A172 (cell line): ENCODE measurements at places on chromosomes 2 and 18.

DNA sequence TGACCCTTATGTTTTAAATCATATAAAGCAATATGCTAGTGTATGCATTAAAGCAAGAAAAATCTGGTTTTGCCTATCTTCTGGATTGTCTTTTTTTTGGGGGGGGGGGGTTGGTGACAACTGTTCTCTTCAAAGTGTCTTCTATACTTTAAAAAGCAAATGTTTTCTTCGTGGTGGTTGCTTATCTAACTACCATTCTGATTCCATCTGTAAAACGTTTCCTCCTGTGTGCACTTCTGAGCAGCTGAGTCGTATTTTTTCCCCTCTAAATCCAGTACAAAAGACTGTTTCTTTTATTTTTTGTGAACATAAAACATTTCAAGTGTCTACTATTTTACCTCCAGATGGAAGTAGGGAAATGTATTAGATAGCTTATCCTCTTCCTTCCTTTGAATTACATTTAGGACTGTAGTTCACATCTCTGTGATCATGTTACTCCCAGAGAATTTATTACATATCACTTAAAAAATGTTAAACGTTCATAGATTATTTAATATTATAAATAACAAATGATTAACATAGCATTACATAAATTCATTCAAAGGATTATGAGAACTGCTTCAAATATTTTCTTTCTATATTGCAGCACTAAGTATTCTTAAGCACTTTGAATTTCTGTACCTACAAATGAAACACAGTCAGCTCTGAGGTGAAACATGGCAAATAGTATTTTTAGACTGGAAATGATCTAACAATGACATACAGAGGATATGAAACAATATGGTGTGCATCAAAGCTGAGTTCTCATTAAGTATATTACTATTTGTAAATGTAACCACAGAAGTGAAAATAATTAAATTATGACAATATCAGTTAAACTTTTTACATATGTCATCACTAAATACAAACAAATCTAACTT, 56.4 kb downstream of the SCN3A start:
- no peak for DNase-seq

- peak; percentile 90 for DNase-seq
Measured at GRCh38 chr2:19607931-19608771, 249.7 kb upstream of the OSR1 start.

- no peak for DNase-seq
Measured at GRCh38 chr2:173119069-173119807, 43.6 kb downstream of the MAP3K20 start.

GRCh38 chr2:196597531-196597930, 42.0 kb upstream of the CCDC150 start:
- DNase-seq, result no peak

- DNase-seq, result peak; percentile 27
Measured at GRCh38 chr18:75247611-75248421, 37.2 kb downstream of the TSHZ1 start.

DNA sequence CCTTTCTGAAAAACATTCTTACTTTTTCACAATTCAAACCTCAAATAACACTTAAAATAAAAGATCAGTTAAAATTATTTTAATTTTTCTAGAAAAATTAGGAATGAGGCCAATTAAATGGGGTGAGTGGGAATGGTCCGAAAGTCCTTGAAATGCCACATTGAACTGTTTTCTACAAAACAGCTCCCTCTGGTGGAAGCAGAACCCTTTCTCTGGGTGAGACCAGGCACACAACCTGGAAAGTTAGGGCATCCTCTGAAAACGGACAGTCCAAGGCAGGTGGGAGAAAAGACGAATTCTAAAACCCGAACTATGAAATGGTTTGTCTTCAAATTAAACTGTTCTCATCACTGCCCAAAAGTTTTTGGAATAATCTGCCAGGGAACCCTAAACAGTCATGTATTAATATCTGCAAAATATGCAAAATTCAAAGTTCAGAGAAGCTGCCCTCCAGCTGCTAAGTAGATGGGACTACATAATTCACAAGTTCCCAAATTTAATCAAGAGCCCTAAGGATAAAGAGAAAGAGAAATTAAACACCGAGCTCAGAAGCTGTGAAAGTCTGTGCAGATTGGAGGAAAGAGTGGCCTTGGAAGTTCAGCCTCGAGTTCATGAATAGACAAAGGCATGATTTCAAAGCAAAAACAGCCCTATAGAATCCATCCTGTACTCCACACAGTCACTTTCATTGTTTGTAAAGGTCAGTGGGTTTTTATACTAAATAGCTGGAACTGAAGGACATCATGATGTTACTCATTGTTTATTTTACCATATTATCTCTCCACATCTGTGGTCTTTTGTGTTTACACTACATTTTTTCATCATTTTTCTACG, 108.3 kb downstream of the PIEZO2 start:
- DNase-seq, result peak; percentile 53
